ENCODE measurements at places on chromosomes 13 and 19.

- DNase-seq = no peak
Observed at GRCh38 chr19:8684001-8684902, 14.3 kb downstream of the ACTL9 start.

- no peak for DNase-seq
Observed at GRCh38 chr19:1400281-1401137, 833 bp downstream of the GAMT start.

DNA sequence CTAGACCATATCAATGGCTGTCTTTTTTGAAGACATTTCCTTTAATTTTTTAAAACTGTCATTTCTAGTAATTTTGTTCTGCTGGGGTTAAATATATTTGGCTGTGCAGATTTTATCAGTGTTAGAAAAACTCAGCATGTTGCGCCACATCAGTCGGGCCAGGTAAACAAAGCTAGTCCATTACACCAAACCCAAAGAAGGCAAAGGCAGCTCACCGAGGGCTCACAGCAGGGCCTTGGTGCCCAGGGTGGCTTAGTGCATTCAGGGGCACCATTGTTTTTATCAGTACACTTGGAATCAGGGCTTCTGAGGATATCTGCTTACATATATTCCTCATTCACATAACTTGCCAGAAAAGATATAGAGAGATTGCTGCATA, 22.2 kb downstream of the SPATA13 start:
- DNase-seq = no peak

- DNase-seq = no peak
Observed at GRCh38 chr13:41232578-41233480, 30.5 kb downstream of the MTRF1 start.

DNA sequence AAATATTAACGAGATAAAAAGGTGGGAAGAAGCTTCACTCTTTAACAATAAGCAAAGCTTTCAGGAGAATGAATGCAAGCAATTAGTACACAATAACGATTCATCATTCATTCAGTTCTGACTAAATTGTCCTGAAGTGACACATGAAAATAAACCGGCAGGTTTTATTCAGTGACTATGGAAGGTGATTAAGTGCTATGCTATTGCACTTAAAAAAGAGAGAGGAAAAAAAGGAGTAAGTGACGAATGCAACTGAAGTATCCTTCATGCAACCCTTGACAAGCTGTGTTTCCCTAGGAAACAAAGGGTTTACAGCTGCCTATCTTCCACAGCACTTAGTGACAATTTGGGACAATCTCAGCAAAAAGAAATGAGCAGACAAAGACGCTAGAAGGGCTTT, 1.4 kb downstream of the LIG4 start:
- DNase-seq = no peak

DNA sequence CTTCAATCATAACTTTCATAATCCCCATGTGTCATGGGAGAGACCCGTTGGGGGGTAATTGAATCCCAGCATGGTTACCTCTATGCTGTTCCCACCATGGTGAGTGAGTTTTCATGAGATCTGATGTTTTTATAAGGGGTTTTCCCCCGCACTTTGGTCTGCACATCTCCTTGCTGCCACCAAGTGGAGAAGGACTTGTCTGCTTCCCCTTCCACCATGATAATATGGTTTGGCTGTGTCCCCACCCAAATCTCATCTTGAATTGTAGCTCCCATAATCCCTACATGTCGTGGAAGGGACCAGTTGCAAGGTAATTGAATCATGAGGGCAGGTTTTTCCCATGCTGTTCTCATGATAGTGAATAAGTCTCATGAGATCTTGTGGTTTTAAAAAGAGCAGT, 524.9 kb downstream of the SLITRK5 start:
- DNase-seq = no peak

DNA sequence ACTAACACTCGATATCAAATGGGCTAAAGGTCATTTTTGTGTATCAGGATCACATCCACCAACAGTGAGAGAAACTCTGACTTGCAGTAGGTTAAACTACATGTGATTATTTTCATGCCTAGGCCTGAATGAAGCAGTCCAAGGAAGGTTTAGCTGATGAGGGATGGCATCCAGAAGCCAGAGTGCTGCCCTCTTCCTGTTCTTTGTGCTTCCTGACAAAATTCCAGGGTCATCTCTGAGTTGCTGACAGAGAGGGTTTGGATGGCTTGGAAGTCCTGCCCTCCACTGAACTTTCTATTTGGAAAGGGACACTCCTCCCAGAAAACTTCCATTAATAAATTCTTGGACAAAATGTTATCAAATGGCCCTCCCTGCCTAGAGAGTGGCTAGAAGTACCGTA, 728.3 kb upstream of the SLC10A2 start:
- no peak for DNase-seq

GRCh38 chr13:110813646-110814624, 100.4 kb downstream of the ING1 start:
- no peak for DNase-seq

DNA sequence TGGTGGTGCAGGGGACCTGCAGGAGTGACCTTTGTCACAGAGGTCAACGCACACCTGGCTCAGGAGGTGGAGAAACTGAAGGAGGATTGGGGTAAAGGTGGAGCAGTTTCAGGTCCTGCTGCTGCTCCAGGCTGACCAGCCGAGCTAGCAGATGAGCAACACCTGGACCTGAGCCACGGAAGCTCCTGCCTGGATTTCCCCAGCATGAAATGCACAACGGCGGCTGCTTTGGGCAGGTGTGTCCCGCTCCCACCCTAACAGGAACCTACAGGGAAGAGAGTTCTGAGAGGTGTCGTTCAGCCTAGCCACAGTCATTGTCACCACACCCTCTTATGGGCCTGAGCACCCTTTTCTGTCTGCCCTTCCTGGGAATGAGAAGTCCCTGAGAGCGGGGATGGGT, 15.7 kb upstream of the CD177 start:
- no peak for DNase-seq

Data from activated CD8-positive, alpha-beta memory T cell treated with anti-CD3 and anti-CD28 coated beads, Interleukin-2, amount 50 U/mL, for 4 hours (primary cell).